ENCODE measurements at places on chromosomes 7 and 10.

- no peak for DNase-seq
These were observed 35.3 kb upstream of the DUSP5 start for GRCh38 chr10:110462166-110463095.

- DNase-seq = peak; percentile 68
These were observed 61.7 kb downstream of the SH2D4B start for GRCh38 chr10:80599424-80599847.

- DNase-seq = peak; percentile 100
These were observed 93.8 kb upstream of the SMNDC1 start for GRCh38 chr10:110398419-110399105.

GRCh38 chr7:12965767-12966166, 278.3 kb downstream of the ARL4A start:
- DNase-seq = peak; percentile 82

- DNase-seq = no peak
These were observed 377.7 kb upstream of the KLF6 start for GRCh38 chr10:4162571-4163286.

DNA sequence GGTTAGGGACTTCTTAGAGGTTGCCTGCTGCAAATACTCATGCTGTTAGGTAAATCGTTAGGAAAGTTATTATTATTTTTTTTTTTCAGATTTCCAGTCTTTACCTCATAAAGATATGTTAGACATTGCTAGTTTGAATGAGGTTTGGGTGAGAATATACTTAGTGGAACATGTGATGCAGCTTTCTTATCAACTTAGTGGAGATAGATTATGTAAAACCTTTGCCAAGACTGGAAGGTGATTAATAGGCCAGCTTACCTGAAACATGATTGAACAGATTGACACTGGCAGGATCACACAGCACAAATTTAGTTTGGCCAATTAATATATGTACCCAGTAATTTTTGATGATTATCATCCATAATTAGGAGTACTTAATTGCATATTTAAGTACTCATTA, 32.3 kb downstream of the ADD3 start:
- DNase-seq = peak; percentile 46

DNA sequence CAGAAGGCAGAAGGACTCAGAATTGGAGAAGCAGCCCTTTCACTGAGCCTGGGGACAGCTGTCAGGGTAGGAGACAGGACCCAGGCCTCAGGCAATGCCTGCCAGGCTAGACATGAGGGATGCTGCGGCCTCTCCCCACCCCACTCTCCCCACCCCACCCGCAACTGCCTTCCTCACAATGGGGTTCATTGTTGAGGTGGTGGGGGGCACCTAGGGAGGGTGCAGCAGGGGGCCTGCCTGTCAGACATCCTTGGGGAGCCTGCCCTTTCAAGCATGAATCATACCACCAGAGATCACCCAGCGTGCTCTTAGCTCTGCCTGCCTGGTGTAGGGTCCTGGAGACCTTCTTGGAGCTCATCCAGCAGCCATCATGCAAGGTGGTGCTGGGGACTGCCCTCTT, at the start of gene C10orf62:
C10orf62 (plus strand) TSS at position 243 of the 400 bp plus-strand sequence. CDS start 177 bp downstream, outside the sequence.
- no peak for DNase-seq

DNA sequence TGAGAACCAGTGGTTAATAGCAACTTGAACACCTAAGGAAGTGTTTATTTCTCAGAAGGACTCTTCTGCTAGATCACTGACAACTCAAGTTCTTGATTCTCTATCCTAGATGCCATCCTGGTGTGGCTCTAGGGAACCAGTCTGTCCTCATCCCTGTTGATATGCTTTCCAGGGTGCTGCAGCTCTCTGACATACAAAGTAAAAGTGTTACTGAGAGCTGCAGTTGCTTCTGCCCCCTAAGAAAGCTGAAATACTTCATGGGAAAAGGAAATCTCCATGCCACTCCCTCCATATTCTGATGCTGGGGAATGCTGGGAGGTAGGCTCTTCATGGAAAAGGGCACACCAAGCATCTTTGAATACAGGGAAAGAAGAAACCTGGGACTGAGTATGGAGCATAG, 168.1 kb downstream of the KLF6 start:
- no peak for DNase-seq

DNA sequence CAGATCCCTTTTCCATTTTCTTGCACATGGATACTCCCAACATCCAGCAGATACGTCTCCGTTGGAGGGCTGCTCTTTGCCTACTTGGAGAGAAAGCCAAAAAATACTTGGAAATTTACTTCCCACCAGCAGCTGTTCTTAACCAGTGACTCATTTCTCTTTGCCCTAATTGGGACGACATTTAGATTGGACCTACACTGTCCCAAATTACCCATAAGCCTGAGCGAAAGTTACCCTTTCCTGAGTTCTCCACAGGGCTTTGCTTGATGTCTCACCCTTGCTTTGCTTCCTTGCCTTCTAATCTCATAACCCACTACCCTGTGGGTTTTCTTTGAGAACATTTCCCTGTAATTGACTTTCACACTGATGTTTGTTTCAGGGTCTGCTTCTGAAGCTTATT, 48.1 kb downstream of the SAMD8 start:
- DNase-seq = no peak

GRCh38 chr7:54991341-54991740, 27.5 kb upstream of the EGFR start:
- DNase-seq = no peak

GRCh38 chr10:51297438-51297837, 223.2 kb downstream of the PRKG1 start:
- peak; percentile 66 for DNase-seq

DNA sequence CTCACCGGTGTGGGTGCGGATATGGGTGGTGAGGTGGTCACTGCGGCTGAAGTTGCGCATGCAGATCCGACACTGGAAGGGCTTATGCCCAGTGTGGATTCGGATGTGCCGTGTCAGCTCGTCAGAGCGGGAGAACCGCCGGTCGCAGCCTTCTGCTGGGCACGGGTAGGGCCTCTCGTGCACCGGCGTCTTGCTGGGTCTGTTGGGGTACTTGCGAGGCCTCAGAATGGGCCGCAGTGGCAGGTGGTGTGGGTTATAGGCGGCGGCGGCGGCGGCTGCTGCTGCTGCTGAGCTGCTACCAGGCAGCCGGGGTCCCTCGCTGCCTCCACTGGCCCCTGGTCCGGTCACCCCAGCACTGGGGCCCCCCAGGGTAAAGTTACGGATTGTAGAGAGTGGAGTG, 2.7 kb downstream of the EGR2 start:
- no peak for DNase-seq

DNA sequence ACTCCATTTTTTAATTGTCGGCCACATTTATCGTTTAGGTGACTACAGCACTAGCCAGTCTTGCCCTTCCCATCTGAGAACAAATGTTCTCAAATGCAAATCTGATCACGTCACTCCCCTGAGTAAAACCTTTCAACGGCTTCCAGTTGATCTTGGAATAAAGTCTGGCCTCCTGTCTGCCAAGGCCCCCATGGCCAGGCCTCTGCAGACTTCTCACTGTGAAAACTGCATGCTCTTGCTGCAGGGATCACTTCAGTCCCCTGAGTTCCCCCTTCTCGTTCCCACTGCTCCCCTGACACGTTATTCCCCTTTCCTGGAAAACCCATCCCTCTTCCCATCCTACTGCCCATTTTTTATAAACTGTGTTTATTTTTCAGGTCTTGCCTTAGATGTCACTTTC, 124.1 kb upstream of the NEBL start:
- no peak for DNase-seq

DNA sequence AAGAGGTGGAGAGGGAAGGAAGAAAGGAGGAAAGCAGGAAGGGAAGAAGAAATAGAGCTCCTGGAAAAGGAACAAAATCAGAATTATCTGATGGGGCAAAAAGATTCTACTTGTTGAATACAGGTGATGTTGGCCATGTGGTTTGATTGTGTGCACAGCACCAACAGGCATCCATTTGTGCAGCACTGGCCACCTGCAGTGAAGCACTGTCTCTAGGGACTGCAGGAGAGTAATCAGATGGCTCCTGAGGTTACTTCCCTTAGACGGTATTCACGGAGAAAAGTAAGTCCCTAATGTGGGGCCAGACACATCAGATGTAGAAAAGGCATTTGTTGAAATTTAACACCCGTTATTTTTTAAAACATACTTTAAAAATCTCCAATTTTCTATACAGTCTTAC, 135.3 kb upstream of the VIPR2 start:
- DNase-seq = no peak

DNA sequence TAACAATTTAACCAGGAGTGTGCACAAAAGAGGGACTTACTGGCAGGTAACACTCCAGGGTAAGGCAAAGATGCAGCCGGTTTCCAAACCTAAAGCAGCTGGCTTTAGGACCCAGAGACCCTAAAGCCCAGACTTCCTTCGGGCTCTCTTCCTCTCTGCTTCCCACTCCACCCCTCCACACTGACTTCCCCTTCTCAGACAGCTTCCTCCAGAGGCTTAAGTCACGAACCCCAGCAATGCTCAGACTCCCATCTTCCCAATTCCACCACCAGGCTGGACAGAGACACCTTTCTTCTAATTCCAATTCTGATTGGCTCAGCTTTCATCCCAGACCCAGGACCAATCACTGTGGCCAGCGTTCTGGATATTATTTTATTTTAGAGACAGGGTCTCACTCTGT, 24.8 kb downstream of the STYXL1 start:
- DNase-seq = no peak

DNA sequence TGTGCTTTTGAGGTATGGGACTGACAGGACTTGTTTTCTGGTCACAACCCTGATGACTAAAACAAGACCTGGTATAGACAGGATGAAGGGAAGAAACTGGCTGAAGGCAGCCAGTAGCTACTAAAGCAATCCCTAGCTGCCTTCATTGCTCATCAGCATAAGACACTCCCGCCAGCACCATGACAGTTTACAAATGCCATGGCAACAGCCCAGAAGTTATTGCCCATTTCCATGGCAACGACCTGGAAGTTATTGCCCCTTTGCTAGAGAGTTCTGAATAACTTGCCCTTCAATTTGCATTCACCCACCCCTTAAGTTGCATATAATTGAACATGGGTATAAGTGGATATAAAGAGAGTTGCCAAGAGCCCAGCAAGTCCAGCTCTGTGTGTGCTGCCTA, 169.6 kb upstream of the FAM171A1 start:
- no peak for DNase-seq

DNA sequence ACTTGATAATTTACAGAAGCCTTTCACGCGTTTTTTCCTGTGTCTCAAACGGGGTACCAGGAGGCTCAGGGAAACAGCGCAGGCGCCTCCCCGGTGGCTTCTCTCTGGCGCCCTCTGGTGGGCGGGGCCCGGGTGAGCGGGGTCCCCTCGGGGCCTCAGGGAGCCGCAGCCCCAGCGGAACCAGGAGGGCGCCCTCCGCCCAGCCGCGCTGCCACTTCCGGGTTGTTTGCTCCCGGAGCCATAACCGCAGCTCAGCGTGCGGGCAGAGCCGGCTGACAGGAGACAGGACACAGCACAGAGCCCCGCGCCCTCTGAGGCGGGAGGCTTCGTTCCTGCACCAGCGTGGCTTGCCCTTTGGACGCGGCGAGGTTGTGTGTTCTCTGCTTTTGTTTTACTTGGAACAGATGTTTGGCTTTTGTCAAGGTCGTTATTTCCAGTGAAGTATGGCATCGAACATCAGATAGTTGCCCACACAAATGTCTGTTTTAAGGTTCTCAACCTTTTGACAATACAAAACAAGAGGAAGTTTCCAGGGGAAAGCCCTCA, 6.9 kb upstream of the CYP2E1 start:
- DNase-seq = peak; percentile 22

GRCh38 chr7:2821161-2821841, 22.8 kb downstream of the GNA12 start:
- peak; percentile 92 for DNase-seq

- DNase-seq = no peak
These were observed 8.3 kb downstream of the ARMC10 start for GRCh38 chr7:103083210-103083609.

- peak; percentile 89 for DNase-seq
These were observed 61.5 kb downstream of the HBP1 start for GRCh38 chr7:107230334-107230733.

DNA sequence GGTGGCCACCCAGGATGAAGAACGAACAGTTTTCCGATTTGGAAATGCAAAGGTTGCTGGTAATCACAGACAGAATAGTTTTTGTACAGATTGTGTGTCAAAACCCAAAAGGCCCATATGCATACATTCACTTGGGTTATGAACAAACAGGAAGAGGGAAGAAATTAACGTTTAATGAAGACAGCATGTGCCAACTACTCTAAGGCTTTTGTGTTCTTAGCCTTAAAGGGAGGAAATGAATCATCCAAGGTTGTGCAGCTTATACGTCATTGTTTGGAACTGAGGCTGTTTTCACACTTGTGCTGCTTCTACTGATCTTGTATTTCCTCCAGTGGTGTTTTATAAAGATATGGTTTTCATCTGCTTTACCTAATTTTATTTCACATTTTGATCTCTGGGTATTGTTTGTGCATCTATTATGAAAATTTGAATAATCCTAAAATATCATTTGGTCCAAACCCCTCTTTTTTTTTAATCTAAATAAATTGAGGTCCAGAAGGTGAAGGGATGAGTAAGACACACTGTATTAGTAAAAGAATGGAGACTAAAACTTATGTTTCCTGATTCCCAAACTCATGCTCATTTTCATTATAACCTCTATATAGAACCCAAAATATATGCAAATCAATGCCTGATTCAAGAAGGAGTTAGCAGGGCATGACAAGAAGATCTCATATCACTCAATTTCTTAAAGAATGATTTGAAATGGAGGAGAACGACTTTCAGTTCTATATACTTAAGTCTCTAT, 373.1 kb downstream of the THSD7A start:
- peak; percentile 93 for DNase-seq

- no peak for DNase-seq
These were observed 64.4 kb upstream of the NME8 start for GRCh38 chr7:37784015-37784414.

- no peak for DNase-seq
These were observed 25.8 kb downstream of the ZNF800 start for GRCh38 chr7:127366680-127367079.

- DNase-seq = no peak
These were observed 523.1 kb downstream of the DNAJB6 start for GRCh38 chr7:157859915-157860314.

DNA sequence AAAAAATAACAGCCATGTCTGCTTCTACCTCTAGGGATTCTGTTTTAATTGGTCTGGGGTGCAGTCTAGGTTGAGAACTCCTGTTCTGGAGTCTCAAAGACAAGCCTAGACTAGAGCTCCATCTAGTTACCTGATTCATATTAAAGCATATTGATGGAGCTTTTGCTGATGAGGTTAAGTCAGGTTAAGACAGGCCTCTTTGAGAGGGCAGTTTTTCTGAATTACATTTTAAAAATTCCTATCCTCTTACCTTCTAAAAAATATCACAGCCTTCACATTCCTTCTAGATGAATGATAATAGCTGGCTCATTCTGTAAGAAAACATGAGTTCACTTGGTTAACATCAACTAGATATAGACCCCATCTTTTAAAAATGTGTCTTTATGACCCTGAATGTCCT, 28.9 kb downstream of the MGAM start:
- peak; percentile 98 for DNase-seq

Data from bronchial epithelial cell (primary cell).